Stimulated activated CD8-positive, alpha-beta memory T cell treated with anti-CD3 and anti-CD28 coated beads, Interleukin-2, amount 100 ng/mL, for 1 hour (primary cell): ENCODE measurements at places on chromosomes 11 and 22.

DNA sequence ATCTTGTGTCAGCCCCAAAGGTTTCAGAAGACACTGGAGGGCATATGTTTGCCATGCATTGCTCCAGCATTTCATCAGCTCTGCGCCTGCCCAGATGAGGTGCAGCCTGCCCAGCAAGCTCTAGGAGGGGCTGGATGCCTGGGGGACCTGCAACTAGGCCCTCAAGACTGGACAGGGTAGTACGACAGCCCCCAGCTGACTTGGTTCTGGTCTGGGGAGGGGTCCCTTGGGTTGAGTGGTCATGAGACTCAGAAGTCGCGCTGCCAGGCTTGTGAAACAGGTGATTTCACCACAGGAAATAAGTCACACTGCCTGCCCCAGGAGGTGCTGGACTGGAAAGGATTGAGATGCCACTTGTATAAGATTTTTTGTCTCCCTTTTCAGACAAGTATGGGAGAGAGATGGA is 23.4 kb downstream of the TPBGL start:
- DNase-seq: no peak

GRCh38 chr11:126394036-126394435 is 38.5 kb downstream of the ST3GAL4 start:
- DNase-seq: no peak

DNA sequence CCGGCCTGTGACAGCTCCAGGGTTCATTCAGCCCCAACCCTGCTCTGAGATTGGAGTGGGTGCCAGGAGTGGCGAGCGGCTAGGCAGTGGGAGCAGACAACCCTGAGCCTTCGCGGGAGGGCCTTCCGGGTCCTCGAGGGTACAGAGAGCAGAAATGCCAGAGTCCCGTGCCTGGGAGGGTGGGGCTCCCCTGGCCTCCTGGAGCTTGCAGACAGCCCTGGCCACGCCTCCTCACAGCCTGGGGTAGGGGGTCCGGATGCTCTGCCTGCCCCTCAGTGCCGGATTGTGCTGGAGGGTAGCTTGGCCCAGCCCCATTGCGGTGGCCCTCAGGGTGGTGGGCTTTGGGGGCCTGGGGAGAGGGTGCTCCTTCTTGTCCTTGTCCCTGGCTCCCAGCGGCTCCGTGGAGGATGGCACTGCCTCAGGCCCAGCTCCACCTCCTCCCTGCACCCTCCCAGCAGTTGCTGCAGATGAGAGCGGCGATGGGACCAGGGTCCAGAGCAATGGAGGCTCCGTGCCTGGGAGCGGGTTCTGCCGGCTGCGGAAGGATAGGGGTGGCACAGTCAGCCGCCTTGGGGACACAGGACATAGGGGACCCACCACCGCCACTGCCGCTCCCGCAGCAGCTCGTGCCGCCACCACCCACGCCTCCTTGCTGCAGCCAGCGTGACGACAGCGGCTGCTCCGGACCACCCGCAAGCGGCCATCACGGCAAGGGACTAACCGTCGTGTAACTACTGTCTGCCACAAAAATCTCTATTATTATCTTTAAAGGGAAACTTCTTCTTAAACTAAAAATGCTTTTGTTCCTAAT is 34.9 kb upstream of the OR10G7 start:
- DNase-seq: no peak

- no peak for DNase-seq
These were observed 32.6 kb downstream of the PRDM11 start for GRCh38 chr11:45178890-45179671.

DNA sequence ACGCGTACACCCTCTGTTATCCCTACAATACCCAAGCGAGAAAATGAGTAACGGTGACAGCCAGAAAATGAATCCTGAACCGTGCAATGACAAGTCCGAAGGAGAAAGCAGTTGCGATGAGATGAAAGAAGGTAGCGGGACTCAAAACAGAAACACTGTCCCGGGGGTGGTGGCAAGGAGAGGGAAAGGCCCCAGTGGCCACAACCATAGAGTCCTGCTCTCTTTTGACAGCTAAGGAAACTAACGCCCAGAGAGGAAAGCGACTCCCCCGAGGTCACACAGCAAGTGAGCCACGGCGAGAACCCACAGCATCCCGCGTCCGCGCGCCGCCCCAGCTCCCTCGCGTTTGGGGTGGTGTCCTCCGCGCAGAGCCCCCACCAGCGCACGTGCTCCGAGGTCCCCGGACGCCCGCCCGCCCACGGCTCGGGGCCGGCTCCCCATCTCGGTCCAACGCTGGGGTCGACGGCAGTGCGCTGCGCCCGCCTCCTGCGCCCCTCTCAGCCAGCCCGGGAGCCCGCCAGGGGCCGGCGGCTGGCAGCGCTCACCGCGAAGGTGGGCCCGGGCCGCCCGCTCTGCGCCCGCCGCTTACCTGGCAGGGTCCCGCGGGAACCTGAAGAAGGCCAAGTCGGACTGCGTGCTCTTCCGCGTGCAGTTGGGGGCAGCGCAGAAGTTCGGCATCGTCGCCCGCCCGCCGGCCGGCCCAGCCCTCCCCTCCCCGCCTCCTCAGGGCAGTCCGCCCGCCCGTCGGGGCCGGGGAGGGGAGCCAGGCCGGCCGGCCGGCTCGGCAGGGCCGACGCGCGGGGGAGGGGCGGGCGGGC is 564 bp downstream of the THAP12 start:
- peak; percentile 8 for DNase-seq

- DNase-seq: no peak
These were observed 53.9 kb downstream of the GGTLC2 start for GRCh38 chr22:22698263-22698750.

DNA sequence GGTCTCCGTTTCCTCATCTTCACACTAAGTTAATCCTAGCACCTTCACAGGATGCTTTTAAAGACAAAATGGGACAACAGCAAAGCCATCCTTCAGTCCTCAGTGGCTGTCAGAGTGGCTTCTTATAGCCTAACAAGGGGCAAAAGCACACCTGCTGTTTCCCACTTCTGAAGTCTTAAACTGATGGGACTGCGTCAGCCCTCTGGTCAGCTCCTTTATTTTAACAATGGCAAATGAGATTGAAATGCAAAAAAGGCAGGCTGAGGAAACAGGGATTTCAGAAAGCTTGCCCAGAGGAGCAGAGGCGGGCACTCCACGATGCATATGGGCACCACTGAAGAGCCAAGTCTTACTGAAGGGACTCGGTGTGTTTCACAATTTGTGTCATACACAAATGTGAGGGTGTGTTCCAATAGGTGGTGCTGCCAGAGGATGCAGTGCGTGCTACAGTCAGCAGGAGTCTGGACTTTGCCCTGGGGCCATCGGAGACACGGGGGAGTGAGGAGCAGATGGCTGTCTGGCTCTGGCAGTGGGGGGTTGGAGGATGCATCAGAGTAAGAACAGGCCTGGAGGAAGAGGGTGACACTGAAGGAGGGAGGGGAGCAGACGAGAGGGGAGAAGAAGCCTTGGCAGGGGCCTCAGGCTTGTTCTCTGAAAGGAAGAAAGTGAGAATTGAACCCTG is 47.3 kb downstream of the TENM4 start:
- no peak for DNase-seq

- no peak for DNase-seq
These were observed 36.1 kb downstream of the LARGE1 start for GRCh38 chr22:33883961-33884808.

GRCh38 chr11:74696939-74697675 is 34.1 kb downstream of the CHRDL2 start:
- DNase-seq: no peak

- no peak for DNase-seq
These were observed 3.2 kb downstream of the ARHGEF12 start for GRCh38 chr11:120339394-120339890.

DNA sequence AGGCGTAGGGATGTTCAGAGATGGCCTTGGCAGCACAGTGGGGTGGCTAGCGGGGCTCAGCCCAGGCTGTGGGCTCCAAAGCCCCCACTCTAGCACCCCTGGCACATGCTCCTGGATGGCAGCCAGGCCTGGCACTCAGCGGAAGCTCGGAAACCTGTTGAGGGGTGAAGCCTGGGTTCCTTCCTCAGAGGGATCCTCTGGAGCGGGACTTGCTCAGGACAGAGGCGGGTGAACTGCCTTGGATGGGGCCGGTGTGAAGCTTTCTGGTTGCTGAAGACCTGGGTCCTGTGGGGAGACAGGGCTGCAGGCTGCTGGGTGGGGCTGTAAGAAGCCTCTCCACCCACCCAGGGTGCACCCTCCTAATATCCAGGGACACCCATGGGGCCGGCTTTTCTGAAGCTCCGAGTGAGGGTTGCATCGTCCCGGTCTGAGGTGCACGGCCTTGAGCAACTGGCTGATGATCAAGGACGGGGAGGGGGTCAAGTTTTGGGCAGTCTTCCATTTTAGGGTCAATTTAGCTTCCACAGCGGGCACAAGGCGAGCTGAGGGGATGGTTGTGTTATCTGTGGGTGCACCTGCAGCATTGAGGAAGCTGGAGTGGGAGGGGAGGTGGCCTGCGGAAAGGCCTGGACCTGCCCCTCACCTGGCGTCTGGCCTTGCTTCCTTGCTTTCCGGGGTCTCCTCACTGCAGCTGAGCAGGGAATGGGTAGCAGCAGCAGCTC is 5.2 kb downstream of the MRGPRE start:
- no peak for DNase-seq

DNA sequence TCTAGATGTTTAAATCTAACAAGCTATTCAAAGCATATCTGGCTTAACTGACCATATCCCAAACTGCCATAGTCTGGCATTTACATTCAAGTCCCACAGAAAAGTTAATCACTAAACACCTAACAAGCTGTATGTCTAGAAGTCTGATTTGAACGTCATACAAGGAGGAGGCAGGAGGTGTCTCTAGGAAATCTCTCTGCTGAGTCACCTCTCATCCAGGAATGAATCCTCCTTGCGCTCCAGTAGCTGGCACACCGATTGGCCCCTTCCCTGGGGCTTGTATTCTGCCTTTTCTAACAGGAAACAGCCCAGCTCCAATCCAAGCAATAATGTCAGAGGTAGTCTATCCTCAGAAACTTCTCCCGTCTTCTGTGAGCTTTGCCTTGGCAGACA is 31.8 kb downstream of the FEZ1 start:
- DNase-seq: no peak

DNA sequence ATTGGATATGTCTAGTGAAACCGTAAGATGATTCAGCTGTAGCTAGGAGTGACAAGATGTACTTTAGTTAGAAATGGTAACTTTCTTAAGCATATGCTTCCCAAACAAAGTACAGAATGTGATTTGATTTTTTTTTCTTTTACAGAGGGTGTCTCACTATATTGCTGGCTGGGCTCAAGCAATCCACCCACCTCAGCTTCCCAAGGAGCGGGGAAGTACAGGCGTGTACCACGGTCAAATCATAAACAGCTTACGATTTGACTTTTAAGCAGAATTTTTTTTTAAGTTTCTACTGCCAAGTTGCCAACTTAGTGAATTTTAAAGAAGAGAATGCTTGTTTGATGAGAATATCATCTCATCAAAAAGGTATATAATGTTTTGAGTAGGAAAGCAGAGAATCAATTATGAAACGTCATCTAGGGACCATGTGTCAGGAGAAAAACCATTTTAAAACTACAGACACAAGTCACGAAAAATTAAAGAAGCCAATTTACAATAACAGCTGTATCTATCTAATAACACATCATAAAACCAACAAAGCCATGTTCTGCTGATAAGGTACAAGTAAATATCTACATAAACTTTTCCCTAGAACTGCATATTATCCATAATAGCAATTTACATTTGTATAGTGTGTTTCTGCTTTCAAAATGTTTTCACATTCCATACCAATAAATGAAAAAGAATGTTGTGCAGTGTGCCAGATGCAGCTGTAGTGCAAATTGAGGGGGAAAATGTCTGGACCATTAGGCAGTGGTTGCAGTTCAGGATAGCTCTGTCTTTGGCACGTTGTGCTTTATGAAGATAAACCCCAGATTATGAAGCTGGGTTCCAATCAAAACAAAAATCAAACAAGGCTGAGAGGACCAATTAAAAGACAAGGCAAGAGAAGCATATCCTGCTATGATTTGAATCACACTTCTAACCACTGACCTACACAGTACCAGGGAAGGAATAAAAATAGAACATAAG is 33.7 kb upstream of the USP47 start:
- DNase-seq: no peak

DNA sequence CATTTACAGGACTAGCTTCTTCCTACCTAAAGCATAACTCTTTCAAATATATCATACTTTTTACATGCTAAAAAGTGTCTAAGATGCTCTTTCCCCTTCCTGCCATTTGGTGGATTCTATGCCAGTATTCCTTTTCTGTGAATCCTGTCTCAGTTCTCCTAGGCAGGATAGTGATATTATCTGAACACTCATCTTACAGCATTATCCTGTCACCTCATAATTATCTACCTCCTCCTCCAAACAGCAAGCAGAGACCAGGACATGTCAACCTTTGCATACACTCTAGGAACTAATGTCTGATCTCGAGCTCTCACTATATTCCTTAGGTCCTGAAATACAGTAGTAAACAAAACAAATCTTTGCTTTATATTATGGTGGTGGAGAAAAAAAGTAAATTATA is 275.5 kb downstream of the FAM181B start:
- no peak for DNase-seq

- no peak for DNase-seq
These were observed 7.6 kb downstream of the SLC39A13 start for GRCh38 chr11:47415949-47416472.

DNA sequence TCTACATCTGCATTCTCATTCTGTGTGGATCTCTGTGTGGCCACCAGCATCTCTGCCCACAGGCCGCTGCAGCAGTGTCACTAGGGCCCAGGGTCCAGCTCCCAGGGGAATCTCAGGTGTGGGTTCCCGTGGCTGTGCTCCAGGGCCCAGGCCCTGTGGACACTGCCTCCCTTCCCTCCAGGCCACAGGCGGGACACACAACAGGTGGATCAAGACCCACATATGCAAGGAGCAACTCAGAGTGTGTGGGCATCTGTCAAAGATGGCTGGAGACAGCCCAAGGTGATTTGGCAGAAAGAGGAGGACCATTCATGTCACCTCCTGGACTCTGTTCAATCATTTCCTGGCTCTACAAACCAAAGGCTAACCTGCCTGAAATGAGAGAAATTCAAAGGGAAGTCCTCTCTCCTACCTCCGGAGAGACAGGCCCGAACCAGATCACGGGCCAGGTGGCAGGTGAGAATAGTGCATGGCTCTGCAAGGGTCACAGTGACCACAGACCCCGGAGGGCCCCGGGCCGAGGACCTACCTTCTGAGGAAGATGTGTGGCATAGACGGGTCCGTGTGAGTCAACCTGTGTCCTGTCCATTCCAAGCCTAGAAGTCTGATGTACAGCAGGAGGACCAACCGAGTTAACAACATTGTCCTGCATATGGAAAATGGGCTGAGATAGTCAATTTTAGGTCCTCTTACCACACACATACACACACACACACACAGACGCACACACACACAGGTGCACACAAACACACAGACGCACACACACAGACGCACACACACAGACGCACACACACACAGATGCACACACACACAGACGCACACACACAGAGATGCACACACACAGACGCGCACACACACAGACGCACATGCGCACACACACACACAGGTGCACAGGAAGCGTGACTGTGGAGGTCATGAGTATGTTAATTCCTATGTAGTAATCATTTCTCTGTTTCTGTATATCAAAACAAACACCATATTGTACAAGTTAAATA is 1068.5 kb downstream of the BRD1 start:
- no peak for DNase-seq

DNA sequence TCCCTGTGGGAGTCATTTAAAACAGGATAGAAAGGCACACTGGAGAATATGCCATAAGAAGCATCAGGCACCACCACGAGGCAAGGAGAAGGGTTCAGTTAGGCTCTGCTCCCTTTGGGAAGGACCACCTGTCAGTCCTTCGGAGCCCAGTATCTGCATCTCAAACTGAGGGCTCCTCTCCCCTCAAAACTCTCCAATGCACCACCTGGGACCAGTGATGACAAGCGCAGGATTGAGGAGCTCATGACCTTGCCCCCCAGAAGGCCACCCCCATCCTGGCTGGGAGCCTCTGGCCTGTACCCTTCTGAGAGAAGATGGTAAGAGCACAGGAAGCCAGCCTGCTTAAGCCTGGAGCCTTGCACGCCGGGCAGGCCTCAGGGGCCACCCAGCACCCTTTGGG is 39.4 kb downstream of the OPCML start:
- no peak for DNase-seq
